Activated CD8-positive, alpha-beta T cell treated with anti-CD3 and anti-CD28 coated beads, Interleukin-2, amount 10 ng/mL, durations not matched to agents 7 days and 5 days (primary cell): ENCODE measurements at places on chromosomes 11 and 22. TPM values are rescaled to one million over a fixed set of nuclear protein-coding genes. Genes with fewer than 3 reads are reported as not detected.

DNA sequence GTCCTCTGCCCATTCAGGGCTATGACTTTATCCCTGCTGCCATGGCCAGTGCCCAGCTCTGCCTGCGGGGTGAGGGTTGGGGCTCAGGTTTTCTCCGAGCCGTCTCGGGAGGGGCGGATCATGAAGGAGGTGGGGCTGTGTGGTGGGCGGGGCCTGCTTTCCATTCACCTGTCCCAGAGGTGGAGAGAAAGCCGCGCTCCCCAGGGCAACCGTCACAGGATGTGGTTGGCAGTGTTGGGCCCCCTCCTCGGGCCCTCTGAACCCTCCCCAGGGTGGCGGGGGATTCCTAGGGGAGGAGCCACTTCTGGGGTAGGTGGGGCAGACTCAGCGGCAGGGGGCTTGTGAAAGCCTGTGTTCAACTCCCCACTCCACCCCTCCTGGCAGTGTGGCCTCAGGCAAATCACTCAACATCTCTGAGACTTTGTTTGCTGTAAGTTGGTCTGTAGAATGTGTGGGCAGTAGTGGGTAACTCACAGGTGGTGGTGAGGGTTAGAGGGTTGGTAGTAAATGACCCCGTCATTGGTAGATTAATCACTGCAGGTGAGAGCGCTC lies 50.3 kb downstream of the CD6 start:
- H3K4me3 ChIP-seq: peak overlapping the region; percentile 19
- peak; percentile 86 for DNase-seq
- peaks cover 69% of the 10 kb centered on the region for H3K4me1 ChIP-seq

- no peak overlapping the region for H3K4me3 ChIP-seq
- DNase-seq: no peak
- peaks cover 3% of the 10 kb centered on the region for H3K27me3 ChIP-seq
- H3K36me3 ChIP-seq: no peaks in the 10 kb centered on the region
- H3K4me1 ChIP-seq: peaks cover 5% of the 10 kb centered on the region
Observed at GRCh38 chr22:22554587-22555284, 4.3 kb downstream of the PRAME start.

GRCh38 chr22:48738204-48738980 lies 1089.3 kb downstream of the BRD1 start:
- no peaks in the 10 kb centered on the region for H3K4me1 ChIP-seq
- H3K27me3 ChIP-seq: no peaks in the 10 kb centered on the region
- H3K27ac ChIP-seq: no peak overlapping the region
- no peaks in the 10 kb centered on the region for H3K36me3 ChIP-seq
- no peak for DNase-seq

- no peak for DNase-seq
- H3K27me3 ChIP-seq: no peaks in the 10 kb centered on the region
- peaks cover 28% of the 10 kb centered on the region for H3K36me3 ChIP-seq
- no peak overlapping the region for H3K4me3 ChIP-seq
- peak overlapping the region; percentile 60 for H3K27ac ChIP-seq
- peaks cover 3% of the 10 kb centered on the region for H3K4me1 ChIP-seq
Observed at GRCh38 chr22:30021881-30022619, 58.2 kb upstream of the HORMAD2 start.

- H3K27me3 ChIP-seq: peaks cover 9% of the 10 kb centered on the region
- H3K4me3 ChIP-seq: no peak overlapping the region
- no peaks in the 10 kb centered on the region for H3K36me3 ChIP-seq
- H3K27ac ChIP-seq: no peak overlapping the region
Observed at GRCh38 chr11:69435161-69435986, 46.1 kb upstream of the LINC01488 start.

- H3K4me1 ChIP-seq: no peaks in the 10 kb centered on the region
- no peak for DNase-seq
- H3K27ac ChIP-seq: no peak overlapping the region
- no peaks in the 10 kb centered on the region for H3K27me3 ChIP-seq
- H3K4me3 ChIP-seq: no peak overlapping the region
Observed at GRCh38 chr11:81207421-81208054, 1526.1 kb downstream of the FAM181B start.

- DNase-seq: peak; percentile 89
- H3K4me3 ChIP-seq: peak within 1 kb of the TSS; percentile 87
- no peaks in the 10 kb centered on the region for H3K27me3 ChIP-seq
Observed at GRCh38 chr11:73982595-73982989, at the start of gene UCP2. TSS of gene UCP2 (minus strand) at chr11:73982843. CDS start at chr11:73978378, 4,465 bp downstream.

GRCh38 chr11:90251599-90251998 lies 28.8 kb upstream of the CHORDC1 start:
- no peak overlapping the region for H3K27ac ChIP-seq
- no peak for DNase-seq
- no peak overlapping the region for H3K4me3 ChIP-seq
- H3K4me1 ChIP-seq: peaks cover 7% of the 10 kb centered on the region
- H3K36me3 ChIP-seq: no peaks in the 10 kb centered on the region

- H3K36me3 ChIP-seq: peaks cover 21% of the 10 kb centered on the region
- peaks cover 4% of the 10 kb centered on the region for H3K27me3 ChIP-seq
- DNase-seq: peak; percentile 38
- H3K4me3 ChIP-seq: peak overlapping the region; percentile 80
- H3K27ac ChIP-seq: peak overlapping the region; percentile 86
Observed at GRCh38 chr22:17085277-17086181, 729 bp downstream of the IL17RA start.

- peaks cover 26% of the 10 kb centered on the region for H3K4me1 ChIP-seq
- DNase-seq: no peak
- peaks cover 4% of the 10 kb centered on the region for H3K36me3 ChIP-seq
- H3K27ac ChIP-seq: peak overlapping the region; percentile 12
- no peak overlapping the region for H3K4me3 ChIP-seq
- H3K27me3 ChIP-seq: no peaks in the 10 kb centered on the region
Observed at GRCh38 chr22:23682077-23682476, 8.7 kb upstream of the RGL4 start.

GRCh38 chr11:128662960-128663359 lies 30.9 kb upstream of the FLI1 start:
- peaks cover 7% of the 10 kb centered on the region for H3K4me1 ChIP-seq
- no peak for DNase-seq
- H3K27me3 ChIP-seq: peaks cover 34% of the 10 kb centered on the region
- H3K4me3 ChIP-seq: no peak overlapping the region

DNA sequence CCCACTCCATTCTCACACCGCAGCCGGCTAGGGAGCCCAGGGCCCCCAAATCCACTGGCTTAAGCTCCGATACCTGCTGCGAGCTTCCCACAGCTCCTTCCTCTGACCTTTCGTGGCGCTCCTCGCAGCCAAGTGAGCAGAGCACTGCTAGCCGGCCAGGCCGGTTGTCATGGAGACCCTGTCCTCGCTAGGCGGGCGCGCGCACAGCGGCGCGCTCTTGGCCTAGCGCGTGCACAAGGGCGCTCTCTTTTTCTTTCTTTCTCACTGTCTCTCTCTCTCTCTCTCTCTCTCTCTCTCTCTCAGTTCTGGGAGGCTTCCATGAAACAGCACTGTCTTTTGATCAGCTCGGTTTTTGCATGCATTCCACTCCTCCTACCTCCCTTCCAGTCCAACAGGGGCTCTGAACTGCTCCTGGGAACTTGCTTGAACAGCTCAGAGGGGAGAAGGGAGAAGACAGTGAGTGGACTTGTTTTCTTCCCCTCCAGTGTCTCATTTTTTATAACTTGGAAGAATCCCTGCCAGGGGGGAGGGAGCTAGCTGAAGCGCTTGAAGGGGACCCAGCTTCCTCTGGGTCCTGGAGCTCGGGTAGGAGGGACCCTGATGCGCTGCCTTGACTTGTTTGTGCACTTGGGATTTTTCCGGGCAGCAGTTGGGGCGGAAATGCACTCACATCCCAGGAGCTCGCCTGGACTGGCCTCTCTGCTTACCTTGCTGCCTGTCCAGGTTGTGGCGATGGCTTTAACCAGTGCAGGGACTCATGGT lies 100.3 kb upstream of the AKIP1 start:
- peaks cover 23% of the 10 kb centered on the region for H3K27me3 ChIP-seq
- no peaks in the 10 kb centered on the region for H3K36me3 ChIP-seq
- H3K4me3 ChIP-seq: peak overlapping the region; percentile 26
- H3K4me1 ChIP-seq: peaks cover 9% of the 10 kb centered on the region

DNA sequence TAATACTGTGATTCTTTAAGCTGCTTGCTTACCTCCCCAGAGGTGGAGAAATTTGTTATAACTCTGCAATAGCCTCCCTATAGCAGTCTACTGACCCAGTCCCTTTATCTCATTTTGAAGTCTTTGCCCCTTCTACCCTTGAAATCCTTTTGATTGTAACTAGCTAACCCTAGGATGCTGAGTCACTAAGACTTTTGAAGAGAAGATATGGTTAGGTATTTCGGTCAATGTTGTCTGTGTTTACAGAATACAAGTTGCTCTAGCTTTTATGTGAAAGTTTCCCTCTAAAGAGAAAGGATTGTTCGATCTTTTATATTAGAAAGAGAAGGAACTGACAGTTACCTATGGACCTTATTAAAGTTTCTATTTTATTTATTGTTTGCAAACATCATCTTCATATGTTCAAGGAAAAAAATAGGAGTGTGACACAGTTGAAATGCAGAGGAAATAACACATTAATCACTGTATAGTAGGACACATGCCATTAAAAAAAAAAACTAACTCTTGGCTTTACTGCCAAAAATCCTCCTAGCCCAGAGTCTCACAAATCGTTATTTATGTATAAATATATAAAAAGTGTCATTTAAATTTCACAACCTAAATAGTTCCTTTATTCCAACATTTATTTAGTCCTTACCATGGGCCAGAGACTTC lies 3.1 kb downstream of the HYLS1 start:
- no peak for DNase-seq
- no peaks in the 10 kb centered on the region for H3K27me3 ChIP-seq
- peaks cover 37% of the 10 kb centered on the region for H3K4me1 ChIP-seq
- H3K36me3 ChIP-seq: peaks cover 43% of the 10 kb centered on the region

GRCh38 chr11:116502641-116503061 lies 270.1 kb downstream of the BUD13 start:
- H3K27ac ChIP-seq: no peak overlapping the region
- no peaks in the 10 kb centered on the region for H3K4me1 ChIP-seq
- DNase-seq: no peak
- no peak overlapping the region for H3K4me3 ChIP-seq
- no peaks in the 10 kb centered on the region for H3K36me3 ChIP-seq
- peaks cover 30% of the 10 kb centered on the region for H3K27me3 ChIP-seq

- peaks cover 10% of the 10 kb centered on the region for H3K4me1 ChIP-seq
- H3K27ac ChIP-seq: no peak overlapping the region
- no peak for DNase-seq
- no peaks in the 10 kb centered on the region for H3K27me3 ChIP-seq
Observed at GRCh38 chr11:420054-420910, 5.5 kb upstream of the SIGIRR start.

DNA sequence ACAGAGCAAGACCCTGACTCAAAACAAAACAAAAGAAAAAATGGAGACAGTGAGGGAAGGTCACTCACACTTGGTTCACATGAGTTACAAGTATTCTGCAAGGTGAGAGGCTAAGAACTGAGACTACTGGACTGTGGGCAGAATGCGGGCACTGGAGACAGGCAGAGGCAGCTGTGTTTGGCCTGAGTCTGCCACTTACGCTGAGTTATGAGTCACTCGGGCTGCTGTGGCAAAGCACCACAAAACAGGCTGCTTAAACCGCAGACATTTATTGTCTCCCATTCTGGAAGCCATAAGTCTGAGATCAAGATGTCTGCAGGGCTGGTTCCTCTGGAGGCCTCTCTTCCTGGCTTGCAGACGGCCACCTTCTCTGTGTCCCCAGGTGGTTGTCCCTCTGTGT lies 122.8 kb downstream of the SHANK2 start:
- no peak for DNase-seq
- no peaks in the 10 kb centered on the region for H3K4me1 ChIP-seq
- H3K36me3 ChIP-seq: no peaks in the 10 kb centered on the region
- no peak overlapping the region for H3K27ac ChIP-seq

- no peak overlapping the region for H3K27ac ChIP-seq
- no peak for DNase-seq
- no peaks in the 10 kb centered on the region for H3K36me3 ChIP-seq
- peaks cover 20% of the 10 kb centered on the region for H3K27me3 ChIP-seq
- peaks cover 8% of the 10 kb centered on the region for H3K4me1 ChIP-seq
Observed at GRCh38 chr22:19727310-19728150, 4.2 kb downstream of the GP1BB start.

DNA sequence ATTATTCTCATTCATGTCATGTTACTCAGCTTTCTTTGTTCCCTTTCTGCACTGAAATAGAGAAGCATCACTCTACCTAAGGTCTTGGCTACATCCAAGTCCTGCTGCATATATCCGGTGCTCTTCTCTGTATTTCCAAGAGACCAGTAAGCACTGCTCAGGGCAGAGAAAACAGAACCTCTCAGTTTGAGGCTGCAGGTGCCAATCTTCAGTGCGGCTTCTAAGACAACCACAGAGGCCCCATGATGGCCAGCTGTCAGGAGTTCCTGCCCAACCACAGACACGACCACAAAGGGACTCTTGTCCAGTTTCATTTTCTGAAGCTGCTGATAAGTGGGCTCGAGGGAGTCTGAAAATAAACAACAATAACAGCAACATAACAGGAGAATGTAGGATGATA lies 378.4 kb upstream of the PITPNB start:
- no peaks in the 10 kb centered on the region for H3K36me3 ChIP-seq
- H3K27ac ChIP-seq: no peak overlapping the region
- H3K4me3 ChIP-seq: no peak overlapping the region
- no peaks in the 10 kb centered on the region for H3K27me3 ChIP-seq
- no peak for DNase-seq
- H3K4me1 ChIP-seq: peaks cover 15% of the 10 kb centered on the region

- H3K27ac ChIP-seq: no peak overlapping the region
- H3K27me3 ChIP-seq: peaks cover 9% of the 10 kb centered on the region
- no peaks in the 10 kb centered on the region for H3K4me1 ChIP-seq
Observed at GRCh38 chr11:59954219-59954847, 9.5 kb upstream of the OOSP4A start.

GRCh38 chr11:65366340-65366773 lies 11.8 kb downstream of the TIGD3 start:
- no peaks in the 10 kb centered on the region for H3K36me3 ChIP-seq
- peak; percentile 51 for DNase-seq
- H3K4me1 ChIP-seq: peaks cover 10% of the 10 kb centered on the region
- H3K4me3 ChIP-seq: no peak overlapping the region
- no peak overlapping the region for H3K27ac ChIP-seq

- no peak overlapping the region for H3K27ac ChIP-seq
- no peak for DNase-seq
- no peaks in the 10 kb centered on the region for H3K27me3 ChIP-seq
- no peaks in the 10 kb centered on the region for H3K4me1 ChIP-seq
Observed at GRCh38 chr11:27217948-27218420, 145.0 kb downstream of the CCDC34 start.

GRCh38 chr11:117966908-117967307 lies 19.3 kb upstream of the IL10RA start:
- H3K27ac ChIP-seq: no peak overlapping the region
- no peak overlapping the region for H3K4me3 ChIP-seq
- H3K4me1 ChIP-seq: peaks cover 37% of the 10 kb centered on the region
- H3K27me3 ChIP-seq: no peaks in the 10 kb centered on the region

- H3K4me1 ChIP-seq: no peaks in the 10 kb centered on the region
- no peak for DNase-seq
- H3K27ac ChIP-seq: no peak overlapping the region
- H3K36me3 ChIP-seq: no peaks in the 10 kb centered on the region
Observed at GRCh38 chr11:131345406-131345805, 25.0 kb upstream of the NTM start.

GRCh38 chr22:29072979-29073617 lies at the start of gene KREMEN1:
TSS of gene KREMEN1 (plus strand) at chr22:29073035. CDS start at chr22:29073131, 96 bp downstream.
- no peak for DNase-seq
- no peak within 1 kb of the TSS for H3K27ac ChIP-seq
- H3K4me3 ChIP-seq: peak within 1 kb of the TSS; percentile 53

The C1QTNF5 gene
- total RNA-seq: not detected

The IL18BP gene
- 16.2 TPM for total RNA-seq

The SNU13 gene
- 200 TPM for total RNA-seq

The GDPD4 gene
- total RNA-seq: not detected

The DYNC2H1 gene
- total RNA-seq: 1.7 TPM

The TRPC6 gene
- total RNA-seq: not detected

The OR51B4 gene
- not detected for total RNA-seq

The POU2AF3 gene
- total RNA-seq: not detected

The PATE4 gene
- not detected for total RNA-seq

The PDE3B gene
- 74.8 TPM for total RNA-seq

The NEFH gene
- 4.2 TPM for total RNA-seq

The LRP5 gene
- 46.3 TPM for total RNA-seq

The PKDREJ gene
- total RNA-seq: not detected

The MAPK8IP2 gene
- 0.29 TPM for total RNA-seq
